ENCODE measurements at places on chromosomes 3 and 15. TPM values are rescaled to one million over a fixed set of nuclear protein-coding genes. Genes with fewer than 3 reads are reported as not detected.

DNA sequence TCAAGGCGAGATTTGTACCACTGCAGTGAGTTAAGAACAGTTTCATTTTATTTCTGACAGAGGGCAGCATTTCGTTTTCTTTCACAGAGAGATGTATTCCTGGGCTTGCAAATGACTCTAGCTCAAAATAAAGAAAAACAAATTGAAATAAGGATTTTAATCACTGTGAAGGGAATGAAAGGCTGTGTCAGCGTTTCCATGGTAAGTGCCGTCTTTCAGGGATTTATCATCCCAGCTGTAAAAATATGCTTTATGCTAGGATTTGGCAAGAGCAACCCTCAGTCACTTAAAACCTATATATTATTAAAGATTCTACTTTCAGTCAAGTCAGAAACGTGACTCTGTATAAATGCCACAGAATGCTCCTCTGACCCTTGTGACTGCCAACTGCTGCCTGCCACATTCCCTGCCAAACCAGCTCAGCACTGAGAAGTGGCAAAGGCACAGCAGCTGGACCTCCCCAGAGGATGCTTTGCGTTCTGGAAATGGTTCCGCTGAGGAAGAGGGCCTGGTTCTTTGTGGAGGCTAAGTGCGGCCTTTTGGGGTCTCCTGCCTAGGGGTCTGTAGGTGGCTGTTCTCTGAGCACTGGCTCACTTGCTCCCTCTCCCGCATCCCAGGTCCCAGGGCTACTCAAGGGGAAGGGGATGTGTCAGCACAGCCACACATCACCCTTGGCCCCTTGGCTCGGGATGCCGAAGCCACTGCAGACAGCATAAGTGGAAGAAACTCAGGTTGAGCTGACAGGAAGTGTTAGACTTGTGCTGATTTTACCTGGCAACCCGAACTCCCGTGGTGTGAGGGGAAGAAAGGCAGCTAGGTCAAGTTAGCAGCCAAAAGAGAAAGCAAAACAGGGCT lies 56.6 kb upstream of the POMGNT2 start:
- peaks cover 21% of the 10 kb centered on the region for H3K4me1 ChIP-seq
- H3K27ac ChIP-seq, result peak overlapping the region; percentile 70
- peaks cover 4% of the 10 kb centered on the region for H3K27me3 ChIP-seq
- DNase-seq, result peak; percentile 13

DNA sequence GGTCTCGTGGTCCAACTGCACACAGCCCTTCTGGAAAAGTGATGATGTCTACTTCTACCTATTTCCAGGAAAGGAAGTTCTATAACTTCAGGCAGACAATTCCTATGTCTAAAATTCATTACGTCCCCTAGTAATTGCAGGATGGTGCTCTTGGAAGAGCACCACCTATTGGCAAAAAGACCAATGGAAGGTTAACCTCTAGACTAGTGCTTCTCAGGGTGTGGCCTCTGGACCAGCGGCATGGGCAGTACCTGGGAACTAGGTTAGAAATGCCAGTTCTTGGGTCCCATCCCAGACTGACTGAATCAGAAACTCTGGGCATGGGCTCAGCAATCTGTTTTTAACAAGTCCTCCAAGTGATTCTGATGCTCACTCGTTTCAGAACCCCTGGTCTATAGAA lies 258.3 kb upstream of the ICE2 start:
- H3K4me1 ChIP-seq, result peaks cover 3% of the 10 kb centered on the region
- no peak for DNase-seq
- H3K27ac ChIP-seq, result no peak overlapping the region
- H3K4me3 ChIP-seq, result no peak overlapping the region

DNA sequence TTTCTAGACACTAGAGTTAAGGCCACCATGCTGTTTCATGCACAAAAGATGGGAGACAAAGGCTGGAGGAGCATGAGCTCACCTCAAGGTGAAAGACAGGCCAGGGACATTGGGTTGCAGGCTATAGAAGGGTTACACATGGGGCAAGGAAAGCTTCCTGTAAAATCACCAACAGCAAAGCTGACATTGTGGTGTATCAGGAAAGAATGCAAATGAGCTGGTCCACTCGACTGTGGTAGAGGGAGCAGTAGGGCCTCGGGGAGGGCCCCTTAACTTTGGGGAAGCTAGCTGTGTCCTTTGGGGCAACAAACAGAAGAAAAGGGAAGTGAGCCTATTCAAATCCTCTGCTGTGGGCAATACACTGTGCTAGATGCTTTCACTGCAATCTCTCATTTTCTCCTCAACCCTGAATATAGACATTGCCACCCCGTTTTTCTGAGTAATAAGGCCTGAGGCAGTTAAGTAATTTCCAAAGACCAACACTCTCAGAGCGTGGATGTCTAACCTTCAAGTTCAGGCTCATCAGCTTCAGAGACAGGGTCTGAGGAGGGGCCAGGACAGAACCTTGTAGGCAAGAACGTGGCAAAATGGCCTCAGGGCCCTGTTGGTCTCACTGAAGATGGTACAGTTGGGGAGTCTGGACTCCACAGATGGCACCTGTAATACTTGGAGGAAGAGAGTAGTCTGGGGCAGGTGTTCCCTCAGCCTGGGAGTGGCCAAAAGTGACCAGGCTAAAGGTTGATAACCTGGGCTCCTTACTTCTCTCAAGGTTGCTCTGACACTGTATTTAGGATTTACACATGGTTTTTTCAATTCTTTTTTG lies 24.1 kb downstream of the CX3CR1 start:
- H3K36me3 ChIP-seq, result no peaks in the 10 kb centered on the region
- DNase-seq, result no peak
- no peak overlapping the region for H3K4me3 ChIP-seq
- no peaks in the 10 kb centered on the region for H3K27me3 ChIP-seq

GRCh38 chr15:43277901-43278300 lies 11.2 kb upstream of the TGM5 start:
- DNase-seq, result no peak
- no peaks in the 10 kb centered on the region for H3K36me3 ChIP-seq
- no peaks in the 10 kb centered on the region for H3K4me1 ChIP-seq
- no peaks in the 10 kb centered on the region for H3K27me3 ChIP-seq

GRCh38 chr3:108037770-108038169 lies 53.1 kb downstream of the CD47 start:
- H3K36me3 ChIP-seq, result no peaks in the 10 kb centered on the region
- no peak overlapping the region for H3K4me3 ChIP-seq
- H3K4me1 ChIP-seq, result peaks cover 11% of the 10 kb centered on the region
- H3K27me3 ChIP-seq, result no peaks in the 10 kb centered on the region

DNA sequence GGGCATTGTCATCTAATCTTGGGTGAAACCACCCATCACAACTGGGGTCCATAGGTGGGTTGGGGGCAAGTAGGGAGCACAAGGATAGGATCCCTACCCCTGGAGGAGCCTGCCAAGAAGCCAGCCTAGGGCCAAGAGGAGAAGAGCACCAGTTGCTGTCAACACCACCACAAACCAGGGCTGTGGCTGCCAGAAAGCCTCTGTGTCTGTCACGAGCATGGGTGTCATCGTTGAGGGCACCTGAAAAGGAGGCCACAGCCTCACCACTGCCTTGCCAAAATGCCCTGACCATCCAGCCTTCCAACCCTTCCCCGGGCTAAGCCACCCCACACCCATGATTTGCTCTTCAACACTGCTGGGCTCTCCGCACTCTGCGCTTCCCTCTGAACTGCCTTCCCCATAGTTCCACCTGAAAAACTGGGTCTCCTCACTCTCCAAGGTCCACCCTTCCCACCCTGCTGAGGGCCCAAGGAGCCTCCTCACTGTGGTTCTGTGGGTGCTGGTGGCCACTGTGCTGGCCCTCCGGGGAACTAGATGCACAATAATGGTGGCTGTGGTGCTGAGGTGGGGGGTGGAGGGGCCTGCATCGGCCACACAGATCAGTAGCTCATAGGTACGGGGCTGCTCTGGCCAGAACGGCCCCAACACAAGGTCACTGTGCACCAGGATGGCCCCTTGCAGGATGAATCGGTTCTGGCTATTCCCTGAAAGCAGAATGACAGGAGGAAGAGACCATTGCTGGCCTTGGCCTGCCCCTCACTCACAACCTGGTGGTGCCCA lies 6.2 kb upstream of the IP6K1 start:
- peaks cover 22% of the 10 kb centered on the region for H3K27me3 ChIP-seq
- H3K27ac ChIP-seq, result no peak overlapping the region
- no peak for DNase-seq
- H3K36me3 ChIP-seq, result no peaks in the 10 kb centered on the region

GRCh38 chr15:55031727-55032126 lies 165.0 kb downstream of the RSL24D1 start:
- H3K27me3 ChIP-seq, result no peaks in the 10 kb centered on the region
- no peak for DNase-seq
- H3K4me3 ChIP-seq, result no peak overlapping the region
- H3K36me3 ChIP-seq, result no peaks in the 10 kb centered on the region
- no peak overlapping the region for H3K27ac ChIP-seq
- no peaks in the 10 kb centered on the region for H3K4me1 ChIP-seq

DNA sequence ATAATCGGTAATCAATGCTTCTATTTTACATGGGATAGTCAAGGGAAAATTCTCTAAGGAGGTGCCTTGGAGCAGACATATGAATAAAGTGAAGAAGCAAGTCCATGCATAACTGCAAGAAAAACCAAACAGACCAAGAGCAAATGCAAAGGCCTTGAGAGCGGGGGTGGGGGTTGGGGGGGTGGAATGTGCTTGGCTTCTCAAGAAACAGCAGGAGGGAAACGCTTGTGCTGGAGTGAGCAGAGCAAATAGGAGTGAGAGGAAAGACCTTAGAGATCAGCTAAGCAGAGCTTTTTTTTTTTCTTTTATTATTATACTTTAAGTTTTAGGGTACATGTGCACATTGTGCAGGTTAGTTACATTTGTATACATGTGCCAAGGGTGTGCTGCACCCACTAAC lies 260.8 kb downstream of the ARPP21 start:
- H3K27ac ChIP-seq, result no peak overlapping the region
- peaks cover 15% of the 10 kb centered on the region for H3K4me1 ChIP-seq
- H3K27me3 ChIP-seq, result no peaks in the 10 kb centered on the region
- no peak overlapping the region for H3K4me3 ChIP-seq

GRCh38 chr15:45129651-45130129 lies at the start of the genes DUOX1 and DUOXA1:
TSS of gene DUOX1 (plus strand) at chr15:45129994. CDS start at chr15:45131967, 1,973 bp downstream.
TSS of gene DUOXA1 (minus strand) at chr15:45129879. CDS start at chr15:45123014, 6,865 bp downstream.
- H3K36me3 ChIP-seq, result no peaks in the 10 kb centered on the region
- peak within 1 kb of the TSS; percentile 71 for H3K4me3 ChIP-seq
- H3K27ac ChIP-seq, result no peak within 1 kb of the TSS
- H3K4me1 ChIP-seq, result peaks cover 7% of the 10 kb centered on the region
- H3K27me3 ChIP-seq, result peaks cover 100% of the 10 kb centered on the region

DNA sequence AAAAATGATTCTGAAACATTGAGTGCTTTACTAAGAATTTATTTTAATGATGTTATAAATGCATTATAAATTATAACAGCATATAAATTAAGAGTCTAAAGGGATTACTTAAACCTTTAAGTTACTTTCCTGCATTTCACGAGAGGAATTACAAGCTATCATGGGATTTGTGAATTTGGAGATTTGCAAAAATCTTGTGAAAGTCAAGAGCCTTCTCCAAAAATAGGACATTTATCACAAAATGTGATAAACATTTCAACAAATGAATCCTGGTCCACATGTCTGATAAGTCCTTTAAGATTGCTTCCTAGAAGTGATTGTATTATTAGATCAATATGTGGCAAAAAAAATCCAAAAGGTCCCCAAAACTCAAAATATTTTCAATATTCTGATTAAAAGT lies 154.5 kb downstream of the ATP8B4 start:
- H3K4me1 ChIP-seq, result no peaks in the 10 kb centered on the region
- H3K4me3 ChIP-seq, result no peak overlapping the region
- peaks cover 12% of the 10 kb centered on the region for H3K36me3 ChIP-seq
- H3K27ac ChIP-seq, result no peak overlapping the region
- DNase-seq, result no peak

GRCh38 chr3:122969585-122970469 lies 57.7 kb downstream of the SEMA5B start:
- H3K27me3 ChIP-seq, result no peaks in the 10 kb centered on the region
- H3K27ac ChIP-seq, result no peak overlapping the region
- no peaks in the 10 kb centered on the region for H3K36me3 ChIP-seq
- no peak overlapping the region for H3K4me3 ChIP-seq
- DNase-seq, result no peak
- H3K4me1 ChIP-seq, result peaks cover 25% of the 10 kb centered on the region

DNA sequence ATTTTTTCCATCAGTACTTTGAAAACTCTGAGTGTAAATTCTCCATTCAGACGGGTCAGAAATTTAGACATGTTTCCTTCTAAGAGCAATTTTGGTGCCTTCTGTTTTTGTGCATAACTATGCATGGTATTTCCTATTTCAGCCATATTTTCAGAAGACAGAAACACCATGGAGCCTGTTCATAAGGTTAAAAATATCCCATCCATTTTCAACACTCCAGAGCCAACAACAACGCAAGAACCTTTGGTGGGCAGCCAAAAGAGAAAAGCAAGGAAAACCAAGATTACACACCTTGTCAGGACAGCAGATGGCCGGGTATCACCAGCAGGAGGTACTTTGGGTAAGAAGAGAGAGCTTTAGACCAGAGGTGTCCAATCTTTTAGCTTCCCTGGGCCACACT lies 275.6 kb downstream of the BBX start:
- no peak for DNase-seq
- H3K27ac ChIP-seq, result no peak overlapping the region
- H3K36me3 ChIP-seq, result peaks cover 19% of the 10 kb centered on the region
- H3K27me3 ChIP-seq, result no peaks in the 10 kb centered on the region
- no peak overlapping the region for H3K4me3 ChIP-seq

- H3K4me1 ChIP-seq, result peaks cover 6% of the 10 kb centered on the region
- H3K27me3 ChIP-seq, result no peaks in the 10 kb centered on the region
- no peaks in the 10 kb centered on the region for H3K36me3 ChIP-seq
- no peak for DNase-seq
Observed at GRCh38 chr15:29309139-29309538, 39.5 kb upstream of the NSMCE3 start.

GRCh38 chr15:98433346-98433745 lies 215.0 kb upstream of the IGF1R start:
- no peak overlapping the region for H3K4me3 ChIP-seq
- H3K27me3 ChIP-seq, result peaks cover 28% of the 10 kb centered on the region
- H3K36me3 ChIP-seq, result peaks cover 13% of the 10 kb centered on the region
- H3K4me1 ChIP-seq, result no peaks in the 10 kb centered on the region
- H3K27ac ChIP-seq, result no peak overlapping the region

GRCh38 chr3:88219138-88219792 lies 69.5 kb downstream of the C3orf38 start:
- H3K4me1 ChIP-seq, result peaks cover 15% of the 10 kb centered on the region
- H3K27ac ChIP-seq, result no peak overlapping the region
- DNase-seq, result peak; percentile 60
- no peak overlapping the region for H3K4me3 ChIP-seq
- H3K27me3 ChIP-seq, result no peaks in the 10 kb centered on the region

Gene CGGBP1
- 57.6 TPM for total RNA-seq

Gene UBXN7
- 109 TPM for total RNA-seq

Gene MYRIP
- total RNA-seq, result 2.1 TPM

Gene FEZF2
- total RNA-seq, result not detected

Gene ZNF710
- total RNA-seq, result 22.3 TPM

Gene KBTBD12
- 0.22 TPM for total RNA-seq

Gene PP2D1
- not detected for total RNA-seq

Gene SLC6A1
- total RNA-seq, result 0.72 TPM

Gene PLCB2
- total RNA-seq, result 15.2 TPM

Gene CD86
- total RNA-seq, result 0.25 TPM

Gene FBXW12
- 2.0 TPM for total RNA-seq

Gene SPATA12
- total RNA-seq, result 0.39 TPM

Gene MKRN2OS
- not detected for total RNA-seq

Gene ELL3
- total RNA-seq, result 8.1 TPM

Gene TMEM89
- total RNA-seq, result 0.53 TPM
